Amygdala (tissue), 56 donors: ENCODE measurements at places on chromosomes 3 and 15.

GRCh38 chr15:71526060-71526820, 284.1 kb upstream of the NR2E3 start:
- no peak for DNase-seq

GRCh38 chr3:152309535-152310307, 41.0 kb downstream of the MBNL1 start:
- no peak for DNase-seq

GRCh38 chr15:99441871-99442251, 123.9 kb upstream of the MEF2A start:
- no peak for DNase-seq

DNA sequence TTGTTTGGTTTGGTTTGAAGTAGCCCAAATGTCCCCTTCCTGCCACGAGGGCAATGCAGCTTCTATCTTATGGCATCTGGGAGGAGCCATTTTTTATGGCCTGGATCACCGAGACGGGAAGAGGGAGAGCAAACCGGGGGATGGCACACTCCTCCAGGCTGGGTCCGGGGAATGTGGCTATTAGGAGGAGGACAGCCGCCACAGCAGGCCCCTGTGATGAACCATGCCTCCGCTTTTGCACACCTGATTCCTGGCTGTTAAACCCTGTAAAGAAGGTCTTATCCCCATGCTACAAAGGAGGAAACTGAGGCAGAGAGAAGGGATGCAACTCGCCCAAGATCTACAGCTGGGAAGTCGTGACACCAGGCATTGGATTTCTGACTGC, 157.6 kb downstream of the OR4M2 start:
- no peak for DNase-seq

DNA sequence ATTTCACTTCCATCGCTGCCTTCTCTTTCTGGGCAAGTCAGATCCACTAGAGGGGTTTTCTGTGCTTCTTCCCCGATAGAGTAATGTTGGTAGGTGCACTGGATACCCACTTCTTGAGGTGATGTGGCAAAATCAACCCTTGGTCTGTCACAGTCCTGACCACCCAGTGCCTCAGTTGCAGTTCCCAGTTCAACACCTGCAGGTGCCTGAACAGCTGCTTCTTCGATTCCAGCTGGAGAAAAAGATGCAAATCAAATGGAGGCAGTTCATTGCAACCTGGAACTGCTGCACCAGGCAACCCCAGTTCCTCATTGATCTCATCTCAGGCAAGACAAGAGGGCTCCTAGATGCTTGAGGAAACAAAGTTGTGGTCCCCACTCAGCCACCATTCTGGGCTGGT, 186.6 kb downstream of the UBE2E2 start:
- DNase-seq: no peak

DNA sequence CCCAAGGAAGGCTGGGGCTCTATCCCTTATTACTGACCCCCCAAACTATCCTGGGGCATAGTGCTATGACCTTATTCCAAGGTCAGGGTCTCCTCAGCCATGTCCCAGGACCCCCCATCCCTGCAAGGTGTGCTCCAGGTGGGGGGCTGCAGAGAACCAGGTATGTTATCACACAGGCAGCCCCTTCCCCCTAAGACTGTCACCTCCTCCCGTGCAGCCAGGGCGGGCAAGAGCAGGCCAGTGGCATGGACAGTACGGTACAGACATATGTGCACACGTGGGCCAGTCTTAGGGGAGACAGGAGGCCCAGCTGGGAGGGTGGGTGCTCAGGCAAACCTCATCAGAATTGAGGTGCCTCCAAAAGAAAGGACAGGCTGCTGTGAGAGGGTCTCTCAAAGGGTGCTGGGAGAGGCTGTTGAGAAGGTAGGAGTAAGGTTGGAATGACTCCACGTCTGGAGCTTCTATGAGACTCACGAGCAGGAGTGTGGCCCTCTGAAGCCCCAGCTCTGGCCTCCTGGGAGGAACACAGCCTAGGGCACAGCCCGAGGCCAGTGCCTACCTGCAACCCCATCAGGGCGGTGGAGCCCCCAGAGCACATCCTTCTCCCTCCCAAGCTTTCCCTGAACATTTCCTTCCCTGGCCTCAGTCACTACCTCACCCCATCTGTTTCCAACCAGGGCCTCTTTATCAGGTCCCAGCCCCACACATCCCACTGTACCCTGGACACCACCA, 1.7 kb upstream of the COL7A1 start:
- no peak for DNase-seq

DNA sequence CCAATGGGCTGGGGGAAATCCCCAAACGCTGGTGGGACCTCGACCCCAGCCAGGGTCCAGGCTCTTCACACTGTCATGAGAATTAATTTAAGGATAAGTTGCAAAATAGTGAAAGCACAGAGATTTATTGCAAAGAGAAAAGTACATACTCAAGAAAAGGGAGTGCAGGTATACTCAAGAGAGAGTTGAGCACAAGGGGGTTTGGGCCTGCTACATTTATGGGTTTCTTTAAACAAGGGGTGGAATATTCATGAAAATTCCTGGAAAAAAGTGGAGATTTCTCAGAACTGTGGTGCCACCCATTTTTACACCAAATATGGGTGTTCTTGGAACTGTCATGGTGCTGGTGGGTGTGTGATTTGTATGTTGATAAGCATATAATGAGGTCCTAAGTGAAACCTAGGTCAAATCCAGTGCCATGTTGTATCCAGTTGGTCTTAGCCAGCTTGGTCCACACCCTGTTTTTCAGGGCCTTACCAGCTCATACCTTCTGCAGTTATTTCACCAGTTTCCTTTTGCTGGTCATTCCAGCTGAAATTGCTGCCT, 32.6 kb upstream of the NEO1 start:
- no peak for DNase-seq

- DNase-seq: no peak
Measured at GRCh38 chr15:65374821-65375401, 2.9 kb downstream of the IGDCC3 start.

DNA sequence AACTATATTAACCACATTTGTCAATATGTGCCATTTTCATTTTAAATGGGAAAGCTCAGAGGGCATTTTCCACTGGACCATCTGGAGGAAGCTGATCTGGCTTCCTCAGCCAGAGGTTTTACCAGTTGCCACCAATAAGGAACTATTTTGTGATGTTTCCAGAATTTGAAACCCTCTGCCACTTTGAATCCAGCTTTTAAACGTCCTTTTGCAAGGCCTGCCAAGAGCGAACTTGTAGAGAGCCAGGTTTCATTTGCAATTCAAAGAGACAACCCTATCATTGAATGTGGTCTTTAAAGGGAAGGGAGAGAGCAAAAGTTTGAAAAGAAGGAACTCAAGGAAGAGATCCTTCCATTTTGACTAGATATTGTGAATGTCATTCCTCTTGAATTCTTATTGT, 123.3 kb upstream of the CHL1 start:
- no peak for DNase-seq

DNA sequence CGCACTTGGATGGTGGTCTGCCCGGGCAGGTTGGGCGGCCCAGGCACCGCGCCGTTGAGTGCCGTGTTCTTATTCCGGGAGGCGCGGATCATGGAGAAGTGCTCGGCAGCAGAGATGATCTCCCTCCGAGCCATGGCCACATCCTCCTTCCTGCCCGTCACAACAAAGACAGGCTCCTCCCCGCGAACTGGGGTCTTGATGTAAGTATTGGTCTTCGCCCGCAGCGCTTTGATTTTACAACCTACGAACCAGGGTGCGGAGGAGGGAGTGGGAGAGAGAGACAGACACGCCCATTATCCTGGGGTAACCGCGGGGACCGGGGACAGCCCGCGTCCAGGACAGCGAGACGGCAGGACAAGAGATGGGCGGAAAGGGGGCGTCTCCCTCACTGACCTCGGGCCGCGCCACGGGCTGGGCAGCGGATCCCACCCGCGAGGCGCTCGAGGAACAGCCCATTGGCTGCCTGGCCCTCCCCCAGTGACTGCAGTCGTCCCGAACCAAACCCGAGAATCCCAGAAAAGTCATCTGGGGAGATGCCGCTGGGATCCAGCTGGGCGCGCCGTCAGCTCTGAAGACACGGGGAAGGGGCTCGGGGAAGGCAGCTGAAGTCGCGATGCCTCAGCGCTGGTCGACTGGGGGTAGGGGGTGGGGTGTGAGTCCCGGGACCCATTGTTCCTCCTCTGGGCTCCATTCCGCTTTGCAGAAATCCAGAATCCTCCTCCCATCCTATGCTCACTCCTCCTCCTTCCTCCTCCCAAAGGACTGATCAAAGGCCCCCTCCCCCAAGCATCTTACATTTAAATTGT, 1.2 kb downstream of the MEX3B start:
- peak; percentile 50 for DNase-seq

GRCh38 chr3:113270068-113270467, 58.7 kb downstream of the BOC start:
- DNase-seq: no peak

DNA sequence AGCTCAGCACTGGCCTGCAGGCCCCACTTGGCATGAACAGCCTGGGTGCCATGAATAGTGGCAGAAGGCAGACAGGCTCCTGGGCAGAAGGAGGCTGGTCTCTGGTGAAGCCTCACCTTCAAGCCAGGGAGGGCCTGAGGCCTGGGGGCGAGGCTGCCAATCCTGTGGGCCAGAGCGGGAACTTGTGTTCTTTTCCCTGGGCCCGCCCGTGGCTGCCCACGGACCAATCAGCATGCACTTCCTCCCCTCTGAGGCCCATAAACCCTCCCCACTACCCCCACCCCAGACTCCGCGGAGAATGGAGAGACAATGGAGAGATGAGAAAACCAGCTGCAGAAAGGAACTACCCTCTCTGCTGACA, 283.8 kb upstream of the ROBO1 start:
- DNase-seq: no peak

DNA sequence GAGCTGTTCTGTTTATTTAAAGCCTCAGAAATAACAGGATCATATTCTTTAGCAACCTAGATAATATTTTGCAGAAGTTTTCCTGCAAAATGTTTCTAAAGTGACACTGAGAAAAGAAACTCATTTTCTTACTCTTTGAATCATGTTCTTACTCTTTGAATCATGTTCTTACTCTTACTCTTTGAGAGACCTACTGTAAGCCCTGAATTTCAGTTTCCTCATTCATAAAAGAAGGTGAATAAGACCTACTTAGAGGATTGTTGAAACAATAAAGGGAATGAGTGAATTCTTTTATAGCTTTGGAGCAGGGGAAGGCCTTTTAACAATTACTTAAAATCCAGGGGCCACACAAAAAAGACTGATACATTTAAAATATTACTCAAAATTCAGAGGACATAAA, 221.7 kb upstream of the CMC1 start:
- DNase-seq: no peak

DNA sequence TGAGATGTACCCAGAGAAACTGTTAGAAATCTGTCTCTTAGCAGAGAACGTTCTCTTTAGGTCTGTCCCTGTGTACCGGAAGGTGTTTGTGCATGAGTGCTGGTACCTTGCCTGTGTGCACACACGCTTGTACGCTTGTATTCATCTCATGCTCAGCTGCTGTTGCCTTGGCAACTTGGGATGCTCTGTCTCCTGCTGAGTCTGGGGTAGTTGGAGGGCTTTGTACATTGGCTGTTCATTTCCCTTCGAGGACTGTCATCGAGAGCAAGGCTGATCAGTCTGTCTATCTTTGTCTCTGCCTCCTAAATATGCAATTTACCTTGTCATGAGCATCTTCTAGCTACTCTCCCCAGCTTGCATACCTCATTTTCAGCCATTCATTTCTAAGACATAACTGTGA, 147.2 kb downstream of the SLCO3A1 start:
- DNase-seq: no peak

- no peak for DNase-seq
Measured at GRCh38 chr3:125957674-125958510, 11.1 kb upstream of the ROPN1B start.

- DNase-seq: no peak
Measured at GRCh38 chr3:64684715-64685261, 3.0 kb downstream of the ADAMTS9 start.

DNA sequence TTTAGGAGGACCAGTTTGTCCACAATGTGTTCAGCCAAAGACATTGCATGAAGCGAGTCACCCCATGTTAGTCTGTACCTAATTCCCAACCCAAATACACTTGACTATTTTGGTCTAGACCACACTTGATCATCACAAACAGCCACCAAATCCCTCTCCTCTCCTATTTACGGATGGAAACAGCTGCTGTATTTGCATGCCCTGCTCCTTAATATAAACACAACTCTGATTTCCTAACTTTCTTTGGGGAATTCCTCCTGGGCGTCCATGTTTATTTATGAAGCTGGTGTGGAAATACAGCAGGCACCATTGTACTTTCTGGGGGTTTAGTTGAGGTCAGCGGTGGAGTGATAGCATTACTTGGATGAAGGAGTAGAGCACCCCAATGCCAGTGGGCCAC, 235.2 kb downstream of the TLE3 start:
- DNase-seq: no peak

GRCh38 chr15:42919799-42920518, 619 bp downstream of the TTBK2 start:
- peak; percentile 17 for DNase-seq

GRCh38 chr3:74988095-74988494, 373.6 kb upstream of the CNTN3 start:
- no peak for DNase-seq

GRCh38 chr3:13892304-13892703, 12.4 kb upstream of the WNT7A start:
- no peak for DNase-seq

DNA sequence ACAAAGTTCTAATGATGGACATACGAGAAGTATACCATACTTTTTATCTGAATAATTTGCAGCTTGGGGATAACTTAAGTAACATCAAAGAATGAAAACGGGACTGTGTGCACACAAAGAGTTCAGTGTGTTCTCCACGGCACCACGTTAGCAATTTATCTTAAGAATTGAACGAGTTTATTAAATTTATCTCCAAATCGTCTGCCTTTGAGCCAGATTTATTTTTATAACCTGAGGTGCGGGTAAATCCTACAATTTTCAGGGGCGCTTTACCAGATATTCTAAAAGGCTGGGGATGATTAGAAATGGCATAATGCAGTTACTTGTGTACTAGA, 3.5 kb downstream of the CHD2 start:
- DNase-seq: no peak

DNA sequence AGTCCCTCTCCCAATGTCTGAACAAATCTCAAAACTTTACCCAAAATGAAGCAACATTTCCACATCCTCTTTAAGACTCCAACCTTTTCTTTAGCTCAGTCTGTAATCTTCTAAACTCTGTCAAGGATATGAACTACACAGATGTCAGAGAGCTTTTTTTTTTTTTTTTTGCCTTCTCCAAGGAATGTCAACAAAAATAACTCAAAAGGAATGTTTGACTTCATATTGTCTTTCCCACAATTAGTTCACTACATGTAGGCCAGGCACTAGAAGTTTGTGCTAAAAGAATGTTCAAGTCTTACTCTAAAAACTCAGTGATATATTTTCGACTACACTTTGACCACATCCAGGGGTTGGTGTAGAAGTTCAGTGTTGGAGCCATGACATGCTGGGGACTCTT, 37.1 kb downstream of the ADAMTS9 start:
- no peak for DNase-seq

- no peak for DNase-seq
Measured at GRCh38 chr3:150970665-150971324, 1.7 kb downstream of the CLRN1 start.

DNA sequence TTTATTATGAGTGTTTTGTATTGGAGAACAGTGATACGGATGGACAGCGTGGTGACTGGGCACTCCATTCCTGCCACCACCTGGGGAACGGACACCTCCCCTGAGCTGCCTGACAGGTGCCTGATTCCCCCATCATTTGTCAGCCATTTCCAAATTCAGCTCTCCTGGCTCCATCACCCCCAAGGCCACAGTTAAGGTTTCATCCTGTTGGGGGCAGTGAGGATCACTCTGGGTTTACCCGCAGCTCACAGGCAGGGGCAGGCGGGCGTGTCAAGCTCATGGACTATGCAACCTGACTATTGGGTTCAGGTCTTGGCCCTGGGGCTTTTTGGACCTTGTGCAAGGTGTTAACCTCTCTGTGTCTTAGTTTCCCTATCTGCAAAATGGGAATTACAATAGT, 76.3 kb downstream of the RAB11A start:
- DNase-seq: no peak
